ENCODE measurements at places on chromosomes 7 and 10.

DNA sequence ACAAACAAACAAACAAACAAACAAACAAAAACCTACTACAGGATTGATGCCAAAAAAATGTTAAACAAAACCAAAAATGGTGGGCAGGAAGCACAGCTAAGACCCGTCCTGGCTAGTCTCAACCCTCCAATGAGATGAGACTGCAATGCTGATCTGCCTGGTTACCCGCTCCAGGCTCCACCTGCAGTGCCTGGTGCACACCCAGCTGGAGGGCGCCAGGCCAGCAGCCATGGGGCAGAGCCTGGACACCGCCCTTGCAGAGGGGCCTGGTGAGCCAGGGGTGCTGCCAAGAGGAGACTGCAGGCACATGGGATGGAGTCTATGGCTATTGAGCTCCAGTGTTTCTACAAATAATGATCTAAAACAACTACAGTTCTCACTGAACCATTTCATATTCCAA, 107.0 kb downstream of the LARP4B start:
- DNase-seq: no peak

DNA sequence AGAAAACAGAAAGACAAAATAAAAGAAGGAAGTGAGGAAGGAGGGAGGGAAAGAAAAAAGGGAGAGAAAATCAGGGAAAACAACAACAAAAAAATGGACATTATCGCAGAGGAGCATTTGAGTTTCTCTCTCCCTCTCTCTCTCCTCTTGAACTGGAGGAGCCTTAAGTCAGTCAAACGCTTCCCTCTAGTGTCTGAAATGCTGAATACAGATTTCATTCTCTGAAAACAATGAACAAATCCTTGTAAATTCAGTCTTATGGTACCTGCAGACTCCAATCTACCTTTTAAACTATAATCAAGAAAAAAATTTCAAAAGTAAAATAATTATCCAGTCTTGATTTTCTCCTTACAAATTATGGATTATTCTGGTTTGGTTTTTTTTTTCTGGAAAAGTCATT, 89.2 kb upstream of the PFKP start:
- DNase-seq: no peak

DNA sequence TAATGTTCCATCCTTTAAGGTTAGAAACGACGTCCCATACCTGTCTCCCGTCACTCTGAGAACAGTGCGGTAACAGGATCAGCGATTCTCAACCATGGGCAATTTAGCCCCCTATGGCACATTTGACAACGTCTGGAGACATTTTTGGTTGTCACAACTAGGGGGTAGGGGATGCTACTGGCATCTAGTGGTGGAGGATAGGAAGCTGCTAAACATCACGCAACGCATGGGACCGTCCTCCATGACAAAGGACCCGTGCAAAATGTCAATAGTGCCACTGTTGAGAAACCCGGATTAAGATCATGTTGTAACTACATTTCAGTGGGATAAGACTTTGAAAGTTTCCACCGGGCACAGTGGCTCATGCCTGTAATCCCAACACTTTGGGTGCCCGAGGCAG, 5.0 kb upstream of the PAXIP1 start:
- no peak for DNase-seq

- peak; percentile 14 for DNase-seq
Observed at GRCh38 chr10:71696628-71697326, 22.8 kb downstream of the C10orf105 start.

DNA sequence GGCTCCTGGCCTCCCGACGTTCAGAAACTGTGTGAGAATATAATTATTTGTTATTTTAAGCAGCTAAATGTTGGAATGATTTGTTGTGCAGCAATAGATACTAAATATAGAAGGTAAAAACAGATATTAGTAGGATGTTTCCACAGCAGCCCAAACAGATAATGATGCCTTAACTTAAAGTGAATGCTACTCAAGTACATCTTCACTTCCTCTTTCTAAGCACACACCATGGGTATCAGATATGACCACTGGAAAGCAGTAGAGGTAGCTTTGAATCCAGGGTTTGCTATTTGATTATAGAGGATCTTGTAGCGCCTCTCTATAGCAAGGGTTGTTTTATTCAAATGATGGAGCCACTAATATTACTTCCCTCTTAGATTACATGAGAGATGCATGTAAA, 38.2 kb upstream of the BET1 start:
- no peak for DNase-seq

DNA sequence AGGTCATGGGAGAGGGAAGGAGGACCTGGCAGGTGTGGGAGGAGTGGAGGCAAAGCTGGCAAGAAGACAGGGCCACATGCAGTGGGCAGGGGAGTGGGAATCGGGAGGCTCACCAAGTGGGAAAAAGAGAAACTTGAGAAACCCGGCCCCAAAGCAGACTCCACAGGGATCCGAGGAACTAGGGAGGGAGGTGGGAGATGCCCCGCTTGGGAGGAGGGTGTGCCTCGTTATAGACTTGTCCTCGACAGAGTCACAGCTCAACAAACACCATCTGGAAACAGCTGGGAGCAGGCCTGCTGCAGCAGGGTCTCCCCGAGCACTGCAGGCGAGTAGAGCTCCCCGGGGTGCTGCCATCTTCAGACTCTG, 54.8 kb downstream of the MKI67 start:
- no peak for DNase-seq

DNA sequence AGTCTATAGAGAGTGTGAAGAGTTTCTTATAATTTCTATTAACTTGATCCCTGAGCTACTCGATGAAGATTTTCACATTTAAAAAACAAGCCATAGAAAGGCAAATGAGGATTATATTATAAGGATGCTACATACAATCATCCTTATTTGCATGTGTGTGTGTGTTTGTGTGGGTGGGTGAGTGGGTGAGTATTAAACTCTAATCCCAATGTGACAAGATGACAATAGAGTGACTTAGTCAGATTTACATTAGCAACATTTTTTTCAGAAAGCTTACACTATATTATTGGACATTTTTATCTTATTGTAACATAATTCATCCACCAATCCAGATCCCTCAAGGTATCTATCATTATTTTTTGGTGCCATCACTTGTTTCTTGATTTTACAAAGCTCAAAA, 331.7 kb downstream of the SORCS1 start:
- DNase-seq: no peak

DNA sequence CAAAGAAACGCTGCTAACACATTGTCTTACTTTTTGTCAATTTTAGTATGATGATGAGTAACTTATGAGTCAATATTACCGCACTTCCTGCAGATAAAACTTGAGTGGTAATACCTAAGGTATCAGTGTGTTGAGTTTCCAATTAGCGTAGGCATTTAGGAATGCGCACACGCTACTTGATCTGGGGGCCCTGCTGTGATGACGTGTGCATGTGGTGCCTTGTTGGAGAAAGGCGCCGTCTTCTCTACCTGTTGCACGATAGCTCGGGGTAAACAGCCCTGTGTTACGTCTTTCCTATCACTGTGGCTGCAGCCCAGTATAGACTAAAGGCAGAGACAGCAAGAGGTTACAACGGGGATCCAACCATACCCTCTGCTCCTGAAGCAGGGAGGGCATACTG, 476.8 kb upstream of the ADARB2 start:
- DNase-seq: no peak

DNA sequence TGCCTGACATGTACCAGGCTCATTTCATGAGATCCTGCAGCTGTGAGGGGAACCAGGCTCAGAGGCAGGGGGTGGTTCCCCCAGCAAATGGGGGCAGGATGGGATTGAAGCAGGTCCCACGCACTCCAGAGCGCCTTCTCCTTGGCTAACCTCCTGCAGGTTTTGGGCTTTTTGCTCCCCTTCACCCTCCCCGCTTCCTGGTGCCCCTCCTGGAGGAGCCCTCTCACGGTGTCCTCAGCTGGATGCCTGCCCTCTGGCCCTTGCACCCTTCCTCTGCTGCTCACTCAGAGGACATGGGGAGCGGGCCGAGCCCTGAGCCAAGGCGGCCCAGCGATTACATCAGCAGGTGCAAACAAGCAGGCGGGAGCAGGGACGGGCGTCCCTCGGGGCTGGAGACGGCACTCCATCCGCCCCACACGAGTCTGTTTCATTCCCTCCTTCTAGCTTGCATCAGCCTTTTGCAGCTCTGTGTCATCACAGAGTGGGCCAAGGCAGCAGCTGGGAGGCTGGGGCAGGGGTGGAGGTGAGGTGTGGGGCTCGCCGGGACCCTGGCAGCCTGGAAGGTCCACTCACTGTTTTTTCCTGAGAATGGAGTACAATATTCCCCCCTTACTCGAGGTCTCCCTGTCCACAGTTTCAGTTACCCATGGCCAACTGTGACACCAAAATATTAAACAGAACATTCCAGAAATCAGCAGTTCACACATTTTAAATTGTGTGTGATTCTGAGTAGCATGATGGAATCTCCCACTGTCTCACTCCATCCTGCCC, 52.7 kb upstream of the SLC29A3 start:
- DNase-seq: no peak

- DNase-seq: no peak
Observed at GRCh38 chr10:1368842-1369171, 312.6 kb downstream of the WDR37 start.

- no peak for DNase-seq
Observed at GRCh38 chr7:38817526-38817925, 91.5 kb downstream of the VPS41 start.

DNA sequence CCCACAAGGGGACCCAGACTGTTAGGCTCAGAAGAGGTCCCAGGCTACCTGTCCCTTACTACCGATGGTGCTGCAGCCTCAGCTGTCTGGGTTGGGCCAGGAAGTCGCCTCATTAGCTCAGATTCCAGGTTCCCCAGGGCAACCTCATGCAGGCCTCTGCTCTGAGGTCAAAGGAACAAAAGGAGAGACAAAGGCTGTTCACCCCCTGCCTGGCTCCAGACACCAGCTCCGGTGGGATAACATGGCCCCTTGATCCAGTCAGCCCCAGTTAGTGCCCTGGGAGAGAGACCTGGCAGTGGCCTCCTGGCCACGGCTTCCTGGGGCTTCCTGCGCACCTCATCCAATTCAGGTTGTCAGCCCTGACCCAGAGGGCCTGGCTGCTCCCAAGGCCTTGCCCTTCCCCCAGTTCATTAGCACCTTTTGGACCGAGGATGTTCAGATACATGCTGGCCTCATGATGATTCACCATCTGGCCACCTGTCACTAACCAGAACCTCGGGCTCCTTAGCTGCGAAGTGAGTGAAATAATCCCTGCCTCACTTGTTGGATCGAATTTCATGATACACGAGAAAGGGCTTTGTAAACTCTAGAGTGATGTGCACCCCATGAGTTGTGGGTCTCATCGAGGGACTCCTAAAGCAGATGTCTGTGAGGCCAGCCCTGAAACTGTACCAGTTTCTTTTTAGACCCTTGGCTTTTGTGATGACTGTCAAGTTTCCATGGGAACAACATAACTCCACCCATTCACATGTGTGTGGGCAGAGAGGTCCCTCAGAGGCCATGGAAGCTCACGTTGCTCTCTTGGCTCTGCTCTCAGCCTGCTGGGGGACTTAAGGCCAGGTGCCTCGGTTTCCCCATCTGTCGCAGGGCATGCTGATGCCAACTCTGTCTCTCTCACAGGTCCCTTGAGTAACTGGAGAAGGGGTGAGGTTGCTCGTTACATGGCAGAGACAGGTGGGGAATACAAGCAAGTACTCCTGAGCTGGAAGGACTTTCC, 79.5 kb upstream of the PCBD1 start:
- DNase-seq: no peak
